ENCODE measurements at places on chromosomes 16 and 17.

- no peak for DNase-seq
Observed at GRCh38 chr16:68492543-68493411, 44.5 kb upstream of the SMPD3 start.

- peak; percentile 36 for DNase-seq
Observed at GRCh38 chr17:56773124-56773523, 60.6 kb downstream of the C17orf67 start.

DNA sequence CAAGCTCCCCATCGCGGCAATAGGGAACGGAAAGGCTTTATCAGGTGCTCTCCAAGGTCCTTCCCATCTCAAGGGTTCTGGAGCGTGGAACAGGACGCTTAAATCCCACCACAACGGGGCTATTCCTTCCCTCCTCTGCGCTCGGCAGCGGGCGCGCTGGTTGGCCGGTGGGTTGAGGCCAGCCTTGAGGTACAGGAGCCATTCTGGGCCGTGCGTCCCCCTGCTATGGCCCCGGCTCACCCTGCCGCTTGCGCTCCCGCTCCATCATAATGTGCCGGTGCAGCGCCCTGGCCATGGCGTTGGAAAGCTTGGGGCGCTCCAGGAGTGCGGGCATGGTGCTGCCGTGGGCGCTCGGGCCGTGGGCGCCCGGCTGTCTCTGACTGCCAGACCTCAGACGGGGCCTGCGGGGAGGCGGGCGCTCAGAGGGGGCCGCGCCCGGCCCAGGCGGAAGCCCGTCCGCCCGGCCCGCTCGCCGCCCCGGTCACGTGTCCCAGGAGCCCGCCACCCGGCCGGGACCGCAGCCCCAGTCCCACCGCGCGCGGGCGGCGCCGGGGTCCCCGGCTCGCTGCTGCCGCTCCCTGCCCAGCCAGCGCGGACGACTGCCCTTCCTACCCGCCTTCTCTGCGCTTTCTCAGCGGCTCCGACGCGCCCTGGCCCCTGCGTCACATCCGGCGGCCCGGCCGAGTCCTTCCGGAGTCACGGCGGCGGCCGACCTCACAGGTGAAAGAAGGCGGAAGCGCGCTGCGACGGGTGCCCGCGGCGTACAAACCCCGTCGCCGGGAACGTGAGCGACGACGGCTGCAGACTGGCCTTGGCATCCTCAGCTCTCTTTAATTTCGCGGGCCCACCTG, at the start of gene GPS2:
TSS of gene GPS2 (minus strand) at position 642 of the 851 bp plus-strand sequence. CDS start at position 334, 308 bp downstream.
- DNase-seq: peak; percentile 95

- DNase-seq: no peak
Observed at GRCh38 chr16:78976212-78976611, 624.3 kb downstream of the MAF start.

DNA sequence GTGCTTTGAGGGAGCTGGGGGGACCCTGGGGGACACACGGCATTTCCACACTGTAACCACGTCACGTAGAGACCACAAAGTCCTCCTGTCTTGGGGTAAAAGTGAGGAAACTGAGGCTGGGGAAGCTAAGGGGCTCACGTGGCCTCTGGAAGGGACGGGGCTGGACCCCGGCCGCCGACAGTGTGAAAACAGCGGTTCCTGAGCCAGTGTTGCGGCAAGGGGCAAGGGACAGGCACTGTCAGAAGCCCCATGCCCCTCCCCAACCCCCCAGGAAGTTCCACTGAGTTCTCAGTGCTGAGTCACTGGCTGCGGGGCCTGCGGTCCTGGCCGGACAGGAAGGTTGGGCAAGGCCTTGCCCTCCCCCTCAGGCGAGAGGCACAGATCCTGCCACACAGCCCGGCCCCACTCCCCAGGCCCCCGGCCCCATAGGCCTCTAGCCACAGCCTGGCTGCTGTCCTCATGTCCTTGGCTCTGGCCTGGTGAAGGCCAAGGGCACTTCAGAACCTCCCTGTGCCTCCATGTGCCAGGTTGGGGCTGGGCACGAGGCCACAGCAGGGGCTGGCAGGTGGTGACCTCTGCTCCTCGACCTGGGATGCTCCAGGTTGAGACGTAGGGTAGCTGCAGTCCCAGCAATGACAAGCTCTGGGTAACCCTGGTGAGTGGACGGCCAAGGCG, 5.0 kb upstream of the CCDC57 start:
- DNase-seq: peak; percentile 50

- DNase-seq: no peak
Observed at GRCh38 chr17:67183531-67183930, 61.5 kb downstream of the HELZ start.
